NCI-H524 treated with DMSO at 0.1 percent for 48 hours (cell line): ENCODE measurements at places on chromosomes 1 and 21.

DNA sequence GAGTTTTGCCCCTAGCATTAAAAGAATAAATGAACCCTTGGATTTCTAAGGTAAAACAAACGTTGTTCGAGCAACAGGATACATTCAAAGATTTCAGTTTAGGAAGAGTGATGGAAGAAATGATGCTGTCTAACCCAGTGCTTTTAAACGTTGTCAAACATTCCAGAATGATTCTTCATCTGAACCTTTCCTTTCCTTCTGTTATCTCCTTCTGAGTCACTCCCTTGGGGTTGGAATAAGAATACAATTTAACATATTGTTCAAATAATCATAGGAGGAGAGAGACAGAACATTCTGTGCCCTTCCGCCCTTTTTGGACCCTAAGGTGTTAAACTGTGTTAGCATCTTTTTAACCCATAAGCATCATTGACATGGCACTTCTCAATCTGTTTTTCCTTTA lies 61.1 kb upstream of the RCOR3 start:
- DNase-seq: no peak

DNA sequence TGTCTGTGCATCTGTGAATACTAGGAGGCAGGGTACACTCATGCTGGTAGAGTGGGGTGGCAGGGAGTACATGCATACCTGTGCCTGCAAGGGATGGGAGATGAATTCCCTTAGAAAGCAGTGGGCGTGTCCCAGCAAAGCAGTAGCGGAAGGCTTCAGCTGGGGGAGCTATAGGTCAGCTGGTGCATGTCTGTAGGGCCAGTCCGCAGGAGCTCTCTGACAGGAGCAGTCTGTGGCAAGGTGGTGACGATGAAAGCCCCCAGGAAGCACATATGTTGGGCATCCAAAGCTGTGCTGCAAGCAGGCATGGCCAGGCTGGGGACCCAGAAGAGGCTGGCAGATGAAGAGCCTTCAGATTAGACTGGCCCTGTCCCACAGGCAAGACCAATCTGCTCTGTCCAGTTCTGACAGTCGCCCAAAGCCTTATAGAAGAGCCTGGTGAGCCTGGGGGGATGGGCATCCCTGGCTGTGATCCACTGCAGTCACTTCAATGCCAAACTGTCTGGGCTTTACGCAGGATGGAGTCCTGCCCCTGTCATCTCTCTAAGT lies 1.8 kb upstream of the OR2M4 start:
- DNase-seq: no peak

DNA sequence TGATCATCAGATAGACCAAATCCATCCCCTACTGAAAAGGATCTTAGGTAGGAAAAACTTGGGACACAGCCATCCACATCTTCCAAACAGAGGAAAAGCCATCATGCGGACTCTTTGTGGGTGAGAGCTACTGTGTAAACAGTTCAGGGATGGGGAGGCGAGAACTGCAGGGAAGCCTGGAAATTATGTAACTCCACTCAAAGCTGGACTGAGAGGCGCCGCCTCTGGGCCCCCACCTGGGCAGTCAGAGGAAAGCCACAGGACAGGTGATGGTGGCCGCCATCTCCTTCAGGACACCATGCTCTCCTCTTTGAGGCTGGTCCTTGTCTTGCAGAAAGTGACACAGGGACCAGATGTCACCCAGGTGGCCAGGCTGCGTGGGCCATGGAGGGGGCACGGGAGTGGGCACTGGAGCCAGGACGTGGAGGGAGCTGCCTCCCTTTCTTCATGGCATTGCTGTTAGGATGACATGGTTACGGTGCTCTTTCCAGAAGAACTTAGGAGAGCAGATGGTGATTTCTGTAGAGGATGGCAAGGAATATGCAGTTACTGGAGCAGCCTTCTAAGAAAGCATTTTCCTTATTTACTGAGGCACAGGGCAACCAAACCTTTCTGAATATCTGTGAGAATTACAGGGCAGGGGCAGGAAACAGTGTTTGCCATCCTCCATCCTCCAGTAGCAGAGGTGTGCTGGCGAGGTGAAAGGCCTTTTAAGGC lies 32.0 kb upstream of the TDRD10 start:
- no peak for DNase-seq

- DNase-seq: no peak
Observed at GRCh38 chr1:51314974-51315373, 15.4 kb downstream of the TTC39A start.

DNA sequence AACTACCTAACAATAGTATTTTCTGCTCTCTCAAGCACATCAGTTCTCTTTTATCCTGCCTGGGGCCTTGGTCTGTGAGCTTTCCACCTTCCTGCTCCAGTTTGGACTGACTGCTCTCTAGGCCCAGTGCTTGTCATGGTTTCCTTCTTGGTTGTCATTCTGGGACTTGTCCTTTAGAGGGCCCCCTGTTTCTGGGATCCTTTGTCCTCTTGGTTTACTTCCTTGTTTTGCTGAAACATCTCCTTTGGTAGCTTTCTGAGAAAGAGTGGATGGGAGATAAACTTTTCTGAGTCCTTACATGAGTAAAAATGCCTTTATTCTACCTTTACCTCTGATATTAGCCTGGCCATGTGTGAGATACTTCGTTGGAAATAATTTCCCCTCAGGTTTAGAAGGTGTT lies 4.7 kb downstream of the SLC1A7 start:
- DNase-seq: no peak

DNA sequence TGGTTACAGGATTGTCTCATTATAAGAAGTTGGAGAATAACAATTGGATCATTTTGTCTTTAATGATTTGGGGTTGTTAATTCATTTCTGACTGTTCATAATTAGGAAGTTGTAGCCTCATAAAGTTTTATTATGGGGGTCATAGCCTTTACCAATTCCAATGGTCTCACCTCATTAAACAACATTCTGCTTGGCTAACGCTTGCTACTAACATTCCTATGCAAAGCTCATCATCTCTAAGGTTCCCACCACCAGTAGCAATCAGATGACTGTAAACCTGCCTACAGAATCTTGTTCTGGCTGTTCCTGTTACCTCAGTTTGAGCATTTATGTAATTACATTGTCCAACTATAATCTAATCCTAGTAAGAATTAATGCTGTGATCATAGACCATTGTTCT lies 60.2 kb downstream of the ODF2L start:
- no peak for DNase-seq

DNA sequence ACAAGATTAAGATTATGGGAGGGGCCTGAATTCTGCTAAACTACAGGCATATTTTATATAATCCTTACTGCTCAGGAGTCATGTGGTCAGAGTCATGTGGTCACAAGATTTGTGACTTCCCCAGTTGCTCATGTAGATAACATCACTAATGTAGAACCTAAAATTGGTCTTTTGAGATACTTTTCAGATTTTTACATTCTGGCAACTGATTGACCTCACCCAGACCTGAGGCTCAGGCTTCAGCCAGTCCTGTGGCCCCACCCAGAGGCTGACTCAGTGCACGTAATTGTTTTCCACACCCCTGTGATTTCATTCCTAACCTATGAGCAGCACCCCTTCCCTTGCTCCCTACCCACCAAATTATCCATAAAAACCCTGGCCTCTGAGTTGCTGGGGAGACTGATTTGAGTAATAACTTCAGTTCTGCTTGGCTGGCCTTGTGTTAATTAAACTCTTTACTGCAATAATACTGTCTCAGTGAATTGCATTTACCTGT lies 41.7 kb upstream of the ZNF326 start:
- DNase-seq: no peak

DNA sequence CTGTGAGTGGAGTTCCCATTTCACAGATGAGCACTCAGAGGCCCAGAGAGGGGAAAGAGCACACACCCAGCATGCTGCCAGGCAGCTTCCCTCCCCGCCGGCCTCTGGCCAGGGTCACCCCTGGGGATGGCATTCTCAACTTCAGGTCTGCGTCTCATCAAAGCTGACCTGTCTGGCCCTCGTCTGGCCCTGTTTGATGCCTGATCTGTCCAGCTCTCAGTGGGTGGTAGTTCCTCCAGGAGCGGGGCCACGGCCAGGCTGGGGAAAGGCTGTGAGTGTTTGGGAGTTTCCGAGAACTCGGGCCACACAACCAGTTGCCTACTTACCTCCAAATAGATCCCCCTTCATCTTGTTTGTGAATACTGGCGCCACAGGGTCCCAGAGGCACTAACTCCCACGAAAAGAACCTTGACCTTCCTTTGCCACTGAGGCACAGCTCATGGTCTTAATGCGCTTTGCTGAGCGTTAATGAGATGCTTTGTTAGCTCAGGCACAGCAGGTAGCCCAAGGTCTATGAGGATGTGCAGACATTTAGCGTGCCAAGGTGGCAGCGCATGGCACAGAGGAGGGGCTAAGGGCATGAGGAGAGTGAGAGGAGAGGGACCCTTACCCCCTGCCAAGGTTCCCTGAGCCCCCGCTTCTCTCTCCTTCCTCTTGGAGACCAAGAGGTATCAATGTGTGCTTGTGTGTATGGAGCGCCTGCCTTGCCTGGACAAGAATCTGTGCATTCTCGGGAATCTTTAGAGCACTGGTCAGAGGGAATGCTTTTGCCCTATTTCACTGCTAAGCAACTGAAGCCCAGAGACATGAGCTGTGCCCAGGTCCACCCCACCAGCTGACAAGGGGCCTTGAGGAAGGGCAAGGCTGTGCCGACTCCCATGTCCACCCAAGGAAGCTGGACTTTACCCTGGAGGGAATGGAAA lies 61.2 kb downstream of the DISP3 start:
- DNase-seq: no peak

GRCh38 chr1:30052178-30052577 lies 671.2 kb downstream of the MATN1 start:
- DNase-seq: no peak

GRCh38 chr1:6958407-6959030 lies 173.3 kb downstream of the CAMTA1 start:
- no peak for DNase-seq

DNA sequence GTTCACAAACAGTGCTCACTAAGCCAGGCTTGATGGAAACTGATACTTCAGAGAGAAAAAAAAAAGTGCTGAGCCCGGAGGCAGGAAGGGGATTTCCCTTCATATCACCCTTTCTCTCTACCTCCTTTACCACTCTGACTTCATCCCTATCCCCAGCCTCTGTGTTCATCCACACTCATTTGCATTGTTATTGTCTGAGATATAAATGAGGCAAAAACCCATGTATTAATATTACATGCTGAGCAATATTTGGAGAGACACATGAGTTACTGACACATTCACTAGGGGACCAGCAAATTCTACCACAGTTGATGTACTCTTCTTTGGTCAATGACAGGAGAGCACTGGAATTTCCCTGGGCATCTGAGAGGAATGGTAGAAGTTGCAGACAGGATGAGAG lies 175.8 kb downstream of the TNFSF18 start:
- DNase-seq: no peak

GRCh38 chr1:242468784-242469183 lies 55.7 kb downstream of the PLD5 start:
- no peak for DNase-seq

DNA sequence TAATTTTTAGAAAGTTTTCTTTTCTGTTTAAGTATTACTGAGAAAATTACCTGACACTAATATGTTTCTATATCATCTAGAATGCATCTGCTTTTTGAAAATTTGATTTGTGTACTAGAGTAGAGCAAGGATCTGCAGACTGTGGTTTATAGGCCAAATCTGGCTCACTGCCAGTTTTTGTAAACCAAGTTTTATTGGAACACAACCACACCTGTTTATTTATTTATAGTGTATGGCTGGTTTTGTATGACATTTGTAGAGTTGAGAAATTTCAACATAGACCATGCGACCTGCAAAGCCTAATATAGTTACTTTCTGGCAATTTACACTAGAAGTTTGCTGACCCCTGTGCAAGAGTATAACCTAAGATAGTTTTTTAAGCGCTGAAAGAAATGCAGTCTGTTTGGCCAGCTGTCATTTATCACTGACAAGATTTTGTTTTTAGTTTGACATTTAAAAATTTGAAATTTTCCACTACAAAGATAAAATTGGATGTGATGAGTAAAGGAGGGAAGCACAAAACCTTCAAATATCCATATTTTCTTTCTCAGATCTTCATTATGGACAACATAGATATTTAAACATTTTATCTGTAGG lies 36.1 kb upstream of the CACYBP start:
- no peak for DNase-seq

- DNase-seq: no peak
Observed at GRCh38 chr1:26856604-26857469, 6.1 kb upstream of the SFN start.

DNA sequence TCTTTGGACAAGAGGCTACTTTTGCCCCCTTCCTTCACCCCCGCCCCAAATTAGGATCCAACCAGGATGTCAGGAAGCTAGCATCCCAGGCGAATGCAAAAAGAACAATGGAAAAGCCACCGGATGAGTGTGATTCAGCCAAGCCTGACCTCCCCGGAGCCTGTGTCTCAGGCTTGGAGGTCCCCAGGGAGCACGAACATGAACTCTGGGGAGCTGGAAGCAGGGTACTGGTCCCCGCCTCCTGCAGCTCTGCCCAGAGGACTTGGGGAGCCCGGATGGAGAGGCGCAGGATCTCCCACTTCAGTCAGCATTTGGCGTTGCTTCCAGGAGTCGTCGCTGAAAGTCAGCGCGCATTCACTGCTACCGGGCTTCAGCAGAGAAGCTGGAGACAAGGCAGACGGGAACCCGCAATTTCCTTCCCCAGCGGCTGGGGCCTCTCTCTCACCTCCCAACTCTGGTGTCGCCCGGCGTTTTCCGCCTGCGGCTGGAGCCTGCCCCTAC lies 1.8 kb upstream of the TBX15 start:
- DNase-seq: no peak

GRCh38 chr1:113459279-113459678 lies 69.0 kb downstream of the MAGI3 start:
- no peak for DNase-seq
